ENCODE measurements at places on chromosomes 1 and 21.

DNA sequence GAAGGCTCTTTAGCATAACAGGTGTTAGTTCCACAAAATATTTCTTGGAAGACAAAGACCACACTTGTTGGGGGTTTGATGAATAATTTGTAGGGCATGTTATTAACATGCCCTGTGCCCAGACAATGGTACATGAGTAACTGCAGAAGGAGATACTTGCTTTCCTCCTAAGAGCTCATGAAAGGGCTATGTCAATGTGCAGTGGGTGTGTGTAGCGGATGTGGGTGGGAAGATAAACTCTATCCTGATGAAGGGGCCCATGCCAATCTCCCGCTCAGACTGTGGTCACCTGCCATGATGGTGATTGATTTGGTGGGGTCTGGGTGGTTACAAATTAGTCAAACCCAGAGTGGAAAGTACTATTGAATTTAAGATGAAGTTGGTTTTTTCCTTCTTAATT, 69.8 kb upstream of the DNAH14 start:
- no peak for DNase-seq

GRCh38 chr21:42172596-42173483, 46.1 kb upstream of the ABCG1 start:
- DNase-seq: no peak

DNA sequence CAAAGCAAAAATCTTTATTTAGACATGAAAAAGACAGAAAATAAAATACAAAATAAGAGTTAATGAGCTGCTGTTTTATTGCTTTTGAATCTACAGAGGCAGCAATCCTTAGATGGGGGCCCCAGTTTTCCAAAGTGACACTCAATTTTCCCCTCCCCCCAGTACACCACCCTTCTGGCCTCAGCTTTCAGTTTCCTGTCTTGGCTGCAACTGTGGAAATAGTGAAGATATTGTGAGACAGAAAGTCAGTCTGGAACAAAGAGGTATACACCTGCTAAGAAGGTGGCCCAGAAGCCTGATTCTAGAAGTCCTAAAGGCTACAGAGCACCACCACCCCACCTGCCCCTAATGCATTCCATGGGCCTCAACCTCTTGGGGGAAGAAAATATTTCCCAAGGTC, 1.1 kb upstream of the MTMR11 start:
- no peak for DNase-seq

- no peak for DNase-seq
These were observed 181.4 kb upstream of the LHX8 start for GRCh38 chr1:74952786-74953185.

GRCh38 chr1:109371341-109371739, 26.4 kb downstream of the SORT1 start:
- no peak for DNase-seq

- no peak for DNase-seq
These were observed 54.2 kb upstream of the DNAJC6 start for GRCh38 chr1:65255035-65255655.

GRCh38 chr1:77245830-77246229, 26.6 kb upstream of the PIGK start:
- no peak for DNase-seq

DNA sequence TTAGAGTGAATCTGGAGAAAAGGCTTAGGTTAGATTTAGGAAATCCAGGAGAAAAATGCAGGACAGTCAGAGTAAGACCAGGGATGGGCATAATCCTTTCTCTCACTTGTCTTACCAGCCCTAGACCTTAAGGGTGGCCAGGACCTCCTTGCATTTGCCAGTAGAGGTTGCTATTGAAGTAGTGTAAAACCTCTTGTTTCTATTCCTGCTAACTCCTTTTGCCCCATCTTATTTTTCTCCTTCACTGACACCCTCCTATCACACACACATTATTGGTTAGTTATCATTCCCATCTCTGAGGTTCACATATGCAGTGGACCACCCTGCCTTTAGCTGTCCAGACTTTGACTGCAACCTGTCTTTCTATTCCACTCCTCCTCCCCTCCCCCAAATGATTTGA, 75.0 kb upstream of the MACF1 start:
- DNase-seq: no peak

DNA sequence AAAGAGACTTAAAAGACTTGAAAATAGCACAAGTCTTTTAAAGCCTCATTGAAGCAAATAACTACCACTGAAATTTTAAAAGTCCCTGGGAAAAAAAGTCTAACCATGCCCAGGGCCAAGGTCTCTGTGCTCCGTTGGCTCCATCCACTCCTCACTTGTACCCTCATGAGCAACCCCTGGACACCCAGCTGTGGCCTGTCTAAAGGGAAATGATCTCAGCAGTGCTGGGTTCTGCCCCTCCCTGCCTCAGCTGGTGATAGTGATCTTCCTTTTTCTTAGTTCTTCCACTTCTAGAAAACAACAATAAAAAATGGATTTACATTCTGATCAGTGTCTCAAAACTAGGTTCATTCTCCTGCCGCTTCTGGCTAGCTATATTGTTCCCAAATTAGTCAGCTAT, 423.5 kb upstream of the ADAMTS5 start:
- no peak for DNase-seq

GRCh38 chr1:39076127-39076798, 50.1 kb downstream of the NDUFS5 start:
- no peak for DNase-seq

DNA sequence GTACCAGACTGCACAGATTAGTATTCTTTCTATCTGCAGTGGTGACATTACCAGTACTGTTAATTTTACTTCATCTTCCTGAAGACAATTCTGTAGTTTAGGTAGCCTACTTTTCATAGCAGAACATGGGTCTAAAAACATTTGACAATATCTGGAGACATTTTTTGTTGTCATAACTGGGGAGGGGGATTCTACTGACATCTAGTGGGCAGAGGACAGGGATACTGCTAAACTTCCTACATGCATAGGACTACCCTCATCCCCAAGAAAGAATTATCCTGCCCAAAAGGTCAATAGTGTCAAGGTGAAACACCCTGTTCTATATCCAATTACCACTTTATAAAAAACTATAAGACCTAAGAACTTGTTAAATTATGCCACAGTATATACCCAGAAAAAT, 3.4 kb upstream of the ARHGAP29 start:
- no peak for DNase-seq

- no peak for DNase-seq
These were observed 3.3 kb downstream of the AKT3 start for GRCh38 chr1:243846761-243847160.

DNA sequence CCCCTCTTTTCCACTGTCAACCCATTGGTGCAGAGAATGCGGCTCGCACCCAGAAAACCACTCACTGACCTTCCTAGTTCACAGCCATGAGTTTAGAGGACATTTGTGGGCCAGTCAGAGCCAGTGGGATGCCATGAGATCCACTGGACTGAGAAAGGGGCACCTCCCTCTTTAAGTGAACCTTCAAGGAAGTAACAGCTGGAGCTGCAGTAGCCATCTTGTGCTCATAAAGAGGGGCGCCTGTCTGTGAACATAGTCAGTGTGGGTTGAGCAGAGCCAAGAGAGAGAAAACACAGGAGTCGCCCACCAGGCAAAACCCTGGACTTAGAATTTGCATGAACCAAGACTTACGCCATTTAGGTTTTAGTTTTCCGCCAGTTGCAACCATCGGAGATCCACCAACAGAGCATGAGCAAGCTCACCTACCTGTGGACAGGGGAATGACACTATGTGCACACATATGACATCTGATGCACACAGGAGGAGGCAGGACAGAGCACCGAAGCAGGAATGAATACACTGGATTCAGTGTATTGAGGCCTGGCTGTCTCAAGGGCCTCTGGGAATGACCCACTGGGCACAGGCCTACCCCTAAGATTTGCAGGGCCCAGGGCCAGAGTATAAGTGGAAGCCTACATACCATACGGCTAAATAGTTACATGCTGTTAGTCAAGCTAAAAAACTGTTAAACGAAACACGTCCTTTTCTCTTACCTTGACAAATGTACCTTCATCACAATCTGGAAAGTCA, 151.6 kb downstream of the GRIK3 start:
- DNase-seq: no peak
